Stimulated activated CD4-positive, alpha-beta T cell treated with anti-CD3 and anti-CD28 coated beads, Interleukin-15, amount 100 ng/mL, for 1 hour (primary cell): ENCODE measurements at places on chromosomes 7 and 10.

DNA sequence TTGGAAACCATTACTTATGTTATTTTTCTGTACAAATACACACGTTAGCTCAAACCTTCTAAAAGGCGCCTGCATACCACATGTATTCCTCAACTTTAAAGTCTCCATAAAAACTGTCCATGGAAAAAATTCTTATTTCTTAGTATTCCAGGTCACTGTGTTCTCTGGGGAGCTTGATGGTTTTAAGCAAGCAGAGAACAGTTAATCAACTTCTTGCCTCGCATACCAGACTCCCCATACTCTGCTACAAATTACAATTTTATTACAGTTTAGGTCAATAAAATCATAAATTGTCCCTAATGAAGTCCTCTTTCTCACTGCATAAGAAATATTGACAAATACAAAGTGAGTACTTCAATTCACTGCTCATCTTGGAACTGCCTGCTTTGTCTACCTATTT, 77.0 kb upstream of the GPR22 start:
- DNase-seq, result no peak

GRCh38 chr7:101614939-101615302, 14.2 kb downstream of the MYL10 start:
- no peak for DNase-seq

DNA sequence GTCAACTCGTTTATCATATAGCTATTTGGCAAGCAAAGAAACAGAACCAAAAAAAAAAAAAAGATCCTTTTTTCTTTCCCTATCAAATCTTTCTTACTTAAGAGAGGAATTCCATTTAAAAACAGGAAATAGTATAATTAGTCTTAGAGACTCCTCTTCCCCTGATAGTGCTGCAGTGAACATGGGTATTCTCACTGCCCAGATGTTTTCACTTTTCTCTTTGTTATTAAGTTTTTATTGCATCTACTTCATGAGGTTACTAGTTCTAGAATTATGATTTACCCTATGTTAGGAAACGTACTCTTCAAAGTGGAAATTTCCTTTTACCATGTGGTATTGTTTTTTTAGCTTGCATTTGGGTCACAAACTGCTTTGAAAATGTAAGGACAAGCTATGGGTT, 8.5 kb downstream of the CASP2 start:
- DNase-seq, result no peak

DNA sequence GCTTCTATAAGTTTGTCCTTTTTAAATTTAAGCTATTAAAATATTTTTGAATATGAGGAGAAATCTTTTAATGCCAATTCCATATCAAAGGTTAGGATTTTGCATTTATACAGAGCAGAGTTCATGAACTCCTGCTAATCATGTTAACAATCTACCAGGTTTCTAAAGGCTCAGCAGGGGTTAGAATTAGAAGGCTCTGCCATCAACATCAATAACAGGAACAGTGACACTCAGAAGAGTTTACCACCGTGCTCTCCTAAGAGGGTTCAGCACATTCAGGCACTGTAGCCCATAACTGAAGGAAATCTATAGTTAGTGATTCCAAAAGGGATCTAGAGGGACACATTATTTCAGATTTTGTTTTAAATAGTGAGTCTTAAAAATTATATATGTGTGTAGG, 100.1 kb downstream of the HOXA1 start:
- DNase-seq, result no peak

DNA sequence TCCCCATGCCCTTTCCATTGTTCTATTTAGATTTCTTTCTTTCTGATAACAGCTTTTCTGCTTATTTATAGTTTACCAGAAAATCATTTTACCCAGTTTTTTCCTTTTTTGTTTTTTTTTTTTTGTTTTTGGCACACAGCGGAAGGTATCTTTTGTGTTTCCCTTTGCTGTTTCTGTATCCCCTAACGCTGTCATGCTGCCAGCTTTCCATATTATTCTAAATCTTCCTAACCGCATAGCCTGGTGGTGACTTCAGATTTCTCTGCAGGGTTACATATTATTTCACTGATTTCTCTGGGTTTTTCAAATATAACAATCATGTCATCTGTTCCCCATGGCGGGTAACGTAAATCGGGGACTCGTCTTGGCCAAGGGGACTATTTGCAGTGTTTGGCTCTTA, 4.0 kb upstream of the SLC29A4 start:
- DNase-seq, result no peak

GRCh38 chr7:93148144-93148543, at the start of gene SAMD9L:
SAMD9L (minus strand) TSS chr7:93148385; CDS start chr7:93135971, 12,414 bp downstream.
- DNase-seq, result no peak

DNA sequence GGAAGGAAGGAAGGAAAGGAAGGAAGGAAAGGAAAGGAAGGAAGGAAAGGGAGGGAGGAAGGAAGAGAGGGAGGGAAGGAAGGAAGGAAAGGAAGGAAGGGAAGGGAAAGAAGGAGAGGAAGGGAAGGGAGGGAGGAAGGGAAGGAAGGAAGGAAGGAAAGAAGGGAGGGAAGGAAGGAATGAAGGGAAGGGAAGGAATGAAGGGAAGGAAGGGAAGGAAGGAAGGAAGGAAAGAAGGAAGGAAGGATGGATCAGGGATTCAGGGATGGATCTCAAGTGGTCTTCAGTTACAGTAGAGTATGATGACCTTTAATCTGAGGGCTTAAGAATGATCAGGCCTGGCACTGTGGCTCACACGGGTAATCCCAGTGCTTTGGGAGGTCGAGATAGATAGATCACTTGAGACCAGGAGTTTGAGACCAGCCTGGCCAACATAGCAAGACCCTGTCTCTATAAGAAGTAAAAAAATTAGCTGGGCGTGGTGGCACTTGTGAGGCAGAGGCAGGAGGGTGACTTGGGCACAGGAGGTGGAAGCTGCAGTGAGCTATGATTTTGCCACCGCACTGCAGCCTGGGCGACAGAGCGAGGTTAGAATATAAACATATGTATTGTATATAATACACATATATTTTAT, 760 bp upstream of the FOXK1 start:
- no peak for DNase-seq

GRCh38 chr7:762885-763284, 35.8 kb upstream of the PRKAR1B start:
- DNase-seq, result no peak

DNA sequence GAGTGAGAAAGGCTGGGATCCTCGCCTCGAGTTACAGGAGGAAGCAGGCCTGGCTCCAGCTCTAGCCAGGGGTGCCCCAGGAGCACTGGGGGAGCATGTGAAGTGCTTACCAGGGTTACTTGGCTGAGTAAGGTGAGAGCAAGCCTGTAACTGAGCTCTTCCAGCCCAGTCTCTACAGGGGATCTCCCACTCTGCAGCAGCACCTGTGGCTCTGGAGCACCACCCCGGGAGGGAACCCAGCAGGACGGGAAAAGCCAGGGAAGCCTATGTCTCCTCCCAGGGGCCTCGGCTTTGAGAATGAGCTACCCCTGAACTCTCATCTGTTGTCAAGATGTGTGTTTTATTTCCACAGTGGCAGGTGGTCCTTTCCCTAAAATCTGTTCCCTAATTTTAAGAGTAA, 10.6 kb downstream of the LRRC20 start:
- DNase-seq, result no peak

GRCh38 chr7:27739301-27739908, 557 bp upstream of the TAX1BP1 start:
- DNase-seq, result no peak

GRCh38 chr7:141290365-141290764, 216.5 kb downstream of the TMEM178B start:
- DNase-seq, result no peak

- DNase-seq, result no peak
These were observed 197.0 kb downstream of the PLXNA4 start for GRCh38 chr7:132379292-132379691.

DNA sequence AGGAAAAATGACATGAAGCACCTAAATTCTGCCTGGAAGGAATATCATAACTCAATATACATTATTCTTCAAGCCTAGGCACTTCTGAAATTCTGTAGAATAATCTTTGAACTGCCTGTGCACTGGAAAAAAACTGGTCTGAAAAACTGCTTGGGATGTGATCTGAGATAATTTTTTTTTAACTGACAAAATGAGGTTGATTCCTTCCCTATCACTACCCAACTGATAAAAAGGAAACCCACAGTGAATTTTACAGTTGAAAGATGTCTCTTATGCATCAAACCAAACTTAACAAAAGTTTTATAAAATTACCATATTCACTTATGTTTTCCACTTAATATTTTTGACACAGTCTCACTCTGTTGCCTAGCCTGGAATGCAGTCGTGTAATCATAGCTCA, 67.2 kb upstream of the FAM133B start:
- DNase-seq, result no peak

DNA sequence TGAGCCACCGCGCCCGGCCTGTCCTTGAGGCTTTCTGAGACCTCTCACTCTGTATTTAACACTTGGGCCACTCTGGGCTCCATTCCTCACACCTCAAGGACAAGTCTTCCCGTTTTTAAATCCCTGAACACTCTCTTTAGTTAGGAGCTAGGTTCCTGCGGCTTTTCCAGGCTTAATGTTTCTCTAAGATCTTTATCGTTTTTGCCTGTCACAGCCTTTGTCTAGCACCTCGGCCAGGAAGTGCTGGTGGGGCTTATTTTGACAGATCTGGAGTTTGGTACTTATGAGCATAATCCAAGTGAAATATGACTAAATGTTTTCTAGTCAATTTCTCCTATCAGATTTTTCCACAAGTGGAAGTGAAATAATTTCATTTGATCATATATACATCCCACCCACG, 186.6 kb downstream of the DPY19L1 start:
- DNase-seq, result no peak

GRCh38 chr7:150363370-150363769, 5.3 kb upstream of the REPIN1 start:
- DNase-seq, result no peak

DNA sequence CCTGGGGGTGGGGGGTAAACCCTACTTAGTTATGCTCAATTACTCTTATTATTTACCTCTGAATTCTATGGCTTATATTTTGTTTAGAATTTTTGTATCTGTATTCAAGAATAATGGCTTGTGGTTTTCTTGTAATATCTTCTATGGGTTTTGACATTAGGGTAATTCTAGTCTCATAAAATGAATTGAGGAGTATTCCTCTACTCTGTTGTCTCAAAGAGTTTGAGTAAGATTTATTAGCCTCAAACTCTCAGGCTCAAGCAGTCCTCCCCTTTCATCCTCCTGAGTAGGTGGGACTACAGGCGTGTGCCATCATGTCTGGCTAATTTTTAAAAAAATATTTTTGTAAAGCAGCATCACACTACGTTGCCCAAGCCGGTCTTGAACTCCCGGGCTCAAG, 19.6 kb upstream of the UCMA start:
- no peak for DNase-seq

- DNase-seq, result no peak
These were observed 6.9 kb upstream of the ZNF503 start for GRCh38 chr10:75408509-75408875.

- DNase-seq, result no peak
These were observed 97.3 kb downstream of the BTRC start for GRCh38 chr10:101451261-101451660.

DNA sequence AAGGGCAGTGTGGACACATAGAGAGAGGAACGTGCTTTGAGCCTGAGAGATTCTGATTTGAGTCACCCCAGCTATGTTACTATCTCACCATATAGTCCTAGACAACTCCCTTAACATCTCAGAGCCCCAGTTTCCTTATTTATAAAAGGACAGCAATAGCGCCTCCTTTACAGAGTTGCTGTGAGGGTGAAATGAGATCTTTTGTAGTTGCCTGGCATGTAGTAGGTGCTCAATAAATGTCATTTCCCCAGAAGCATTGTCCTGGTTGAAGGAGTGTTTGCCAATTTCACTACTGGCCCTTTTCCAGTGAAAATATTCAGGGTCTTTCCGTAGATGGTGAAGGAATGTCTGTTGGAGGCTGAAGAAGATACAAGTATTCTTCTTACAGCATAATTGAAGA, 51.3 kb upstream of the FAM180A start:
- DNase-seq, result no peak

GRCh38 chr7:135772639-135773222, 24.1 kb upstream of the FAM180A start:
- DNase-seq, result no peak

DNA sequence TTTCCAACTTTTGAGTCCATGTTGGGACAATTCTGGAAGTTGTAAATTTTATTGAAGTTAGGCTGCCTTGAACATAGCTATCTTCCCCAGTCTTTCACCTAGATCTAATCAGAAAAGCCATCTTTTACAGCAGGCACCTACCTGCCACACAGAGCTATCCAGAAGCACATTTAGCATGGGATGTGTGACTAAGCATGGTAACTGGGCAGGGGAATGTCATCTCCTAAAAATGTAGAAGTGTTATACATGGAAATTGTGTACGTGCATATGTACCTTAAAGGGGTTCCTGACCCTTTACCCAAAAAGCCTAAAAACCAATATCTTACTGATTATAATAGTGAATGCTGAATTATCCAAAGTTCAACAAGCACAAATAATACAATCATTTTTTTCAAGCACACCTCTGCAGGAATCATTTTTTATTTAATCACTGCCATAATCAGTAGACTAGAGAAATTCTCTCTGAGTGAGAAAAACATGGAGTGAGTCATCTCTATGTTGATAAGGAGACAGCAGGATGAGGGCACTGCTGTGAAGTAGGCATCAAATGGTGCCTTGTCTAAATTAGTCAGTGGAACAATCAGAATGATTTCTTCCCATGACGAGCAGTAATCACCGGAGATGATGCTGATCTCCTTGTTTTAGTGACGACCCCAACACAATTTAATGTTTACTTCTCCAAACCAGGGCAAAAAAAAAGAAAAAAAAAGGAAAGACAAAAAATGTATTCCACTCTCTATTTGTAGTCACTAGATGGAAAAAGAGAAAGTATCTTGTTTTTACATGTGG, 75.9 kb downstream of the SORBS1 start:
- DNase-seq, result no peak

DNA sequence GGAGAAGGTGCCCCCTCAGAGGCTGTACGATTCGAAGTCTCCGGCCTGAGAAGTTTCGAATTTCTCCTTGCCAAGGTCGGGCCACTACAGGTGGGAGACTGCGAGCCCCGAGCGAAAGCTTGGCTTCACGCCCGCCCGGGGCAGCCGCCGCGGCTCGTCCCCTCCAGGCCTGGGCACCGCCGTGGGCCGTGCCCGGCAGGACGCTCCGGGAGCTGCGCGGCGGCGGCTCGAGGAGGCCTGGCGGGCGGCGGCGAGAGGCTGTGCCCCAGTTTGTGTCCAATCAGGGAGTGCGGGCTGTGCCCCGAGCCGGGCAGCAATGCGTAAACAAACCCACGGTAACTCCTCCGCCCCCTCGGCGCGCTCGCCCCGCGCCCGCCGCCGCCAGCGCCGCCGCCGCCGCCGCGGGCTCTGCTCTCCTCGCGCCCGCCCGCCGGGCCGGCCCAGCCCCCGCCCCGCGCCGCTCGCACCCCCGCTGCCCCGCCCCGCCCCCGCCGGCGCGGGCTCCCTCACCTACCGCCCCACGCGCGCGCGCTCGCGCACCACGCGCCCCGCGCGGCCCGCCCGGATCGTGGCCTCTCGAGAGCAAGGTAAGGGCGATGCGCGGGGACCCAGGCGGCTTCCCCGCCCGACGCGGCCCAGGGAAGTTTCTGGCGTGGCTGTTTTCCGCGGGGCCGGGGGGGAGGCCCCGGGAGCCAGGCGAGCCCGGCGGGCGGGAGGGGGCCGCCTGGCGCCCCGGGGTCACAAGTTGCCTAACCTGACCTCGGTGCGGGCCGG, 57.8 kb upstream of the PCGF5 start:
- peak; percentile 71 for DNase-seq

GRCh38 chr10:58017719-58018367, 249.9 kb downstream of the IPMK start:
- DNase-seq, result no peak

GRCh38 chr10:5575482-5576153, 50.9 kb downstream of the CALML3 start:
- DNase-seq, result no peak
